Motor neuron (in vitro differentiated cells): ENCODE measurements at places on chromosomes 3 and 15. TPM values are rescaled to one million over a fixed set of nuclear protein-coding genes. Genes with fewer than 3 reads are reported as not detected.

GRCh38 chr3:150497956-150498355, 48.3 kb downstream of the SERP1 start:
- no peak for ATAC-seq

GRCh38 chr3:28018925-28019718, 222.3 kb upstream of the CMC1 start:
- ATAC-seq, result no peak

- no peak for ATAC-seq
Observed at GRCh38 chr3:139005356-139005993, 593 bp downstream of the PRR23A start.

DNA sequence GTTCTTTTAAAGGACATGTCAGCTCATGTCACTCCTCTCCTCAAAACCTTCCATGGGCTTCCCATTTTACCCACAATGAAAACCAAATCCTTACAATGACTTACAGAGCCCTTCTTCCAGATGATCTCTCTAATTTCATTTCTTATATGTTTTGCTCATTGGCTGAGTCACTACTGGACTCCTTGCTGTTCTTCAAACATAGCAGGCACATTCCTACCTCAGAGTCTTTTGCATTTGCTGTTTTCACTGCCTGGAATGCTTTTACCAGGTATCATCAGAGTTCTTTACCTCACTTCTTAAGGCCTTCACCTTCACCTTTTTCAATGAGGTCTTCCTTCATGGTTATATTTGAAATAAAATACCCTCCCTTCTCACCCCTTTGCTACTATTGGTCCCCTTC, 57.3 kb downstream of the NECTIN3 start:
- no peak for ATAC-seq

DNA sequence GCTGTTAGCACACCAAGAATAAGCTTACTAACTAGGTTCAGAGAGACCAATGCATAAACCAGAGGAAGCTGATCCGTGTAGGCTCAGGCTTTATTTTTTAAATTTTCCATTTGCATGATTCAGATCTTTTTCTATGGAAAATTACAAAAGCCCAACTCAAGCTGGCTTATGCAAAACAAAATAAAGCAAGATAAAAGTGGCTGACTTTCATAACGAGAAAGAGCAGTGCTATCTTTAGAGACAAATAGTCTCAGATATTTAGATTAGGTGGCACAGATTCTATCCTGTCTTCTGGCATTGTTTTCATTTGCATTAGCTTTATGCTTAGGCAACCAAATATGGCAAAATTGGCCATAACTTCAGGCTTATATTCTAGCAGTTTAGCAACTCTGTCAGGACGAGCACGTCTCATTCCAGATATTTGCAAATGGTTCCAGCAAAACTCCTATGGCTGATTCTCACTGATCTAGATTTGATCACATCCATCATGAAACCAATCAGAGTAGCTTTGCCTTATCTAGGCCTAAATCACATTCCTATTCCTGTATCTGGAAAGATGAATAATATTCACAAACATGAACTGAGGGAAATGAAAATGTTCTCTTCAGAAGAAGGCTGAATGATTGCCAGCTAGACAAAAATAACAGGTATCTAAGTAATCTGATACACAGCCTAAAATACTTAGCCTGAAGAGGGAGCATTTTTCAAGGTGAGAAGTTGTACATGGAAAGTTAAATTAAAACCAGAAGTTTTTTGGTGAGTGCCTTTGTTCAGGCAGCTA, 216.4 kb upstream of the DPPA4 start:
- no peak for ATAC-seq

- ATAC-seq, result no peak
Observed at GRCh38 chr3:157438194-157438730, 1.6 kb downstream of the PTX3 start.

- ATAC-seq, result no peak
Observed at GRCh38 chr3:52917044-52917443, 19.7 kb upstream of the STIMATE start.

- ATAC-seq, result peak; percentile 81
Observed at GRCh38 chr3:51879937-51880336, 4.5 kb upstream of the IQCF5 start.

DNA sequence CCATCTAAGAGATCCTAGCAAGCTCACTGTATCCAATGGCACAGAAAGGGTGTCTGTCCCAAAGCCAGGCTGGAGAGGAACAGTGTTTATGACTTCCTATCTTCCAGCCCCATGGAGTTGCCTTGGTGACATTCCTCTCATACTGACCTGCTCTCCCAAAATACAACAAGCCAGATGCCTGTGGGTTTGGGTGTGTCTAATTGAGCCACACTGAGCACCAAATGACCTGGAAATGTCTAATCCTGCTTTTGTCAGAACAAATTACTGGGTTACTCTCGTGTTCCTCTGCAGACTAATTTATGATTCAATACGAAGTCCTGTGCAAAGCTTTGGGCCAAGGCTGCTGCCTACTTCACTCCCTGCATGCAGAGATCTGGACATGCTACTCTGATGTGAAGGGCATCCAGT, 98.1 kb upstream of the STRIT1 start:
- ATAC-seq, result peak; percentile 94

- ATAC-seq, result no peak
Observed at GRCh38 chr3:72568083-72568482, 280.2 kb downstream of the SHQ1 start.

DNA sequence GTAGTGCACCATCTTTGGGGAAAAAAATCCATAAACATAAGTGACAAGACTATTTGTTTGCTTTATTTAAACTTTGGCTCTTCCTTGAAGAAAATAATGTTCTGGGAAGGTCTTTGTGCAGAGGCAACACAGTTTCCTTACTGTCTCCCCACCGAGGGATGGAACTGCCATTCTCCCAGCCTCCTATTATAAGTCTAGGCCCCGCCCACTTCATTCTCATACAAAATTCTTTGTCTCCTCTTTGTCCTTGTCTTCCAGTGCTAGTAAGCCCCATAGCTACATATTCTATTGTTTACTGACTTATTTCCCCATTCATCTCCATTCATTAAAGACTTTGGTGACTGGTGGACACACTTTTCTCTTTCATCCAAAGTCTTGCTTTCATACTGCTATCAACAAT, 316.5 kb upstream of the ROBO2 start:
- ATAC-seq, result peak; percentile 40

DNA sequence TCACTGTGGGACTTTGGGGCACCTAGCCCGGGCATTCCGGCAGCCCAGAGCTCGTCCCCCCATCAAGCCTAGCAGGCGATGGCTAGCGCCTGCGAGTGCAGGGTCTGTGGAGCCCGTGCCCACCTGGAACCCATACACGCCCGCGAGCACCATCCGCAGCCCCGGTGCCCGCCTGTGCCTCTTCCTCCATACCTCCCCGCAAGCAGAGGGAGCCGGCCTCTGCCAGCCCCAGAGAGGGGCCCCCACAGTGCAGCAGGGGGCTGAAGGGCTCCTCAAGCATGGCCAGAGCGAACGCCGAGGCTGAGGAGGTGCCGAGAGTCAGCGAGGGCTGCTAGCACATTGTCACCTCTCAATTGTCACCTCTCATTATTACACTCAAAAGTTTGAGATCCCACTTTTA, 167.8 kb upstream of the EPHA6 start:
- no peak for ATAC-seq

DNA sequence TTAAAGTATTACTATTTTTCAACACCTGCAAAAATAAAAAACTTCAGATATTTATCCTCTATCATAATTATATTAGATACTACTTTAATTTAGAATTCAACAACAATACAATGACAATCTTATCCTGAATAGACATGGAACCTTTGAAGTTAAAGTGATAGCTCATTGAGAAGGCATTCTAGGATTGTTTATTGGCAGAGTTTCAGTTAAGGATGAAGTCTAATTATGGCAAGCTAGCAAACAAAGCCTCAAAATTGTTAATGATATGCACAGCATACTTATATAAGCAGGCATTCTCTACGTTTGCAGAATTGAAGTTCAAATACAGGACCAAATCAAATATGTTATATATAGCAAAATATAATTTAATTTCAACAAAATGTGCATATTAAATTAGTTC, 91.2 kb upstream of the ABI3BP start:
- no peak for ATAC-seq

DNA sequence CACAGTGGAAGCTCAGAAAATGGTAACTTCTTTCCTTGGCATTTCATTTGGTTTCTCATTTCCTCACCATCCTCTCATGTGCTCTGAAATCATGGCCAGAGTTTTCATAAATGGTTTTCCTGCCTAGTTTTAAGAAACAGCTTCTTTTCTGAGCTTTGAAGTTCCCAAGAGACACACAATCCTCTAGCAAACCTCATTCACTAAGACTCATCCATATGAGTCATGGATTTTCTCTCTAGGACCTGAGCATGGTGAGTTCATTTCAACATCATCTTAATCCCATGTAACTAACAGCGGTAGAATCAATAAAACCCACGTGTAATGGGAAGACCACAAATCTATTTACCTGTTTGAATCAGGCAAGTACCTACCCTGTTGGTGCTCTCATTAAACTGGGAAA, 274.5 kb upstream of the LRTM1 start:
- no peak for ATAC-seq

- ATAC-seq, result no peak
Observed at GRCh38 chr3:124605781-124606579, 124.3 kb upstream of the UMPS start.

GRCh38 chr3:53595660-53596059, 101.2 kb downstream of the CACNA1D start:
- ATAC-seq, result no peak

DNA sequence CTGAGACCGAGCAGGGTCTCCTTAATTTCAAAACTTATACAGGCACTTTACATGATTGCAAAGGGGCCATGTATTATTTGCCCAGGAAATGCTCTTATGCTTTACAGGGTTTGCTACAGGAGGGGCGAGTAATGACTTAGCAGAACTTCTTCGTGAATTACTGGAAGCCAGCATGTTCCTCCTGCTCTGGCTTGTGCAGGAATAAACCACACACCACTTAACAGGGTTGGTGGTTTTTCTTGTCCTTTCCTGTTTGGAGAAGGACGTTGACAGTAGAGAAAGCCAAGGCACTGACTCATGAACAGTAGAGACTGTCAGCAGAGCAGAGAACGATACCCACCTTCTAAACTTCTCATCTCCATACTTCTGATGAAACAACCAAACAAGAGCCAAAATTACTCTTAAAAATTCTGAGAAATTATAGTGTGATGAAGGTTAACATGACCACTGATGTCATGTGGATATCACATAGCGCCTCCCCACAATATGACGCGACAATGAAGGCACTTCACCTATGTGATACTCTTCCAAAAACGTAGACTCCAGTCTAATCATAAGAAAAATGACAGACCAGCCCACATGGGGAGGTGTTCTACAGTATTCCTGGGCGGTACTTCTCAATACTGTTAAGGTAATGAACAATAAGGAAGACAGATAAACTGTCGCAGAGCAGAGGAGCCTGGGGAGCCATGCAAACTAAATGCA, 24.7 kb upstream of the MCTP2 start:
- peak; percentile 41 for ATAC-seq

GRCh38 chr3:178010306-178010705, 525.9 kb upstream of the KCNMB2 start:
- ATAC-seq, result no peak

DNA sequence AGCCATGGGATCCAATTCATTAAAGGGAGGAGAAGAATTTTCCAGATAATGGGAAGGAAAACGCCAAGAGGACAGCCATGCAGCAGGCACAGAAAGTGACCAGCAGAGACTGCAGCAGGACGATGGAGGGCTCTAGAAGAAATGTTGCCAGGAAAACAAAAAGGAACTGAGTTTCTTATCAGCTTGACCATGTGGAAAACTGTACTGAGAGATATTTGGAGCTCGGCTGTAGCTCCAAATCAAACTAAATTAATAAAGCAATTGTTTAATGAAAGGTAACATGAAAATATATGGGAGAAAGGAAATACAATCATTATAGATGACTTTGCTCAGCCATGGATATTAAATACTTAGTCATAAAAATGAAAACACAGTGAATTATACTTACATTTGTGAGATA, 63.7 kb downstream of the SSR3 start:
- ATAC-seq, result no peak

DNA sequence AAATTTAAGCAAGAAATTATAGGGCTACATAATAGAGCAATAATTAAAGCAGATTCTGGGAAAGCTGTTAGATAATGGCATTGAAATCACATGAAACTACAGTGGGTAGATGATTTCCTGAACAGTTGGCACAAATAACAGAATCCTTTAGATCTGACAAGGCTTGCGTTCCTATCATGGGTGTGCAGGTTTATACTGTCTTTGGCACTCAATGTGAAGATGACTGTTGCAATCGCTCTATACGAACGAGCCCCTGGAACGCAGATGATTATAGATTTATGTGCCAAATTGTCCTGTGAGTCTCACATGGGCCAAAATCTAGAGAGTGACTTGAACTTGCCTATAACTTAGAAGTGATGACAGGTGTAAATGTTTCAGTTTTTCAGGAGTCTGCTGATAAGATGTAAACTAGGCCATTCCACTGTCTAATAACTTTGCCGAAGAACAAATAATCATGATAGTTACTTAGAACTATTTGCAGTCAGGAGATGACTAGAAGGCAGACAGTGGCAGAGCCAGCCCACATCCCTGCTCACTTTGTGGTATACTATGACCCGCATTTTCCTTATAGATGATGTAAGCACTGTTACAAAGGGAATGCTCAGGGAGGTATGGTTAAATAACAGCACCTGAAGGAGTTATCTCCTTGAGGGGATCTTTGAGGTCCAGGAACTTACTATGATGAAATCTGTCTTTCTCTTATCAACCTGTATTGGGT, 30.5 kb upstream of the TRPC1 start:
- ATAC-seq, result no peak

- ATAC-seq, result no peak
Observed at GRCh38 chr3:171193693-171194092, 167.2 kb upstream of the SLC2A2 start.

DNA sequence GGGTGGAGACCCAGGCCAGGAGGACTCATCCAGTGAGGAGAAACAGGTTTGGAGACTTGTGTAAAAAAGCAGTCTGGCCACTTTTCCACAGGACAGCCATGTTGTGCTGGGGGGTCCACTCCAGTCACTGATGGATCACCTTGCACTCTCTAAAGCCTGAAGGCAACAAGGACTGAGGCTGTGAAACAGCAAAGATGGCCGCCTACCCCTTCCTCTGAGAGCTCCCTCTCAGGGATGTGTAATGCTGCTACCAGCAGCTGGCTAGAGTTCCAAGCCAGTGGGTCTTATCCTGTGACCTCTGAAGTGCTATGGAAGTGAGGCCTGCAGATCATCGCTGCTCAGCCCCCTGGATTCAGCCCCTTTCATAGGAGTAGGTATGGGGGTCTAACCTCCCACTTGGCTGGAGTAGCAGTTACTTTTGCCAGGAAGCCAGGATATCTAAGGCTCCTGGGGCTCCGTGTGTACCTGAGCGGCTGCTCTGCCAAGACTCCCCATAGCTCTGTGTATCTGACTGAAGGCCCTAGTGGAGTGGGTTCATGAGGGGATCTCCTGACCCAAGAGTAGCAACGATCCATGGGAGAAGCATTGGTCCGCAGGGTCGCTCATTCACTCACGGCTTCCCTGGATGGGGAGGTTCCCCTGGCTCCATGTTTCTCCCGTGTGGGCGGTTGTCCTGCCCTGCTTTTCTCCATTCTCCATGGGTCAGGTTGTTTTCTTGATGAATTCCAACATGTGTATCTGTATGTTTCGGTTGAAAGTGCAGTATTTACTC, 69.9 kb upstream of the TNFSF10 start:
- no peak for ATAC-seq

The CASR gene
- 0.07 TPM in 2 replicates for total RNA-seq

The CHST2 gene
- total RNA-seq, result 5.7 and 6.5 TPM in 2 replicates

The CX3CR1 gene
- 0.15 TPM in 1 of 2 replicates, not detected in the other for total RNA-seq

The CELSR3 gene
- 13.7 and 16.4 TPM in 2 replicates for total RNA-seq

The DLL4 gene
- 3.8 and 4.2 TPM in 2 replicates for total RNA-seq

The PSTPIP1 gene
- total RNA-seq, result 1.9 and 5.0 TPM in 2 replicates

The TAGLN3 gene
- 229 and 264 TPM in 2 replicates for total RNA-seq

The JMJD7 gene
- total RNA-seq, result 5.4 and 5.7 TPM in 2 replicates

The DRD3 gene
- 0.21 and 0.23 TPM in 2 replicates for total RNA-seq

The TFG gene
- 134 and 152 TPM in 2 replicates for total RNA-seq

The AP3B2 gene
- total RNA-seq, result 28.8 and 30.0 TPM in 2 replicates

The GABRR3 gene
- 0.10 and 0.11 TPM in 2 replicates for total RNA-seq
